Lower leg skin (tissue), 4 donors: ENCODE measurements at places on chromosomes 11 and 22.
A peak's percentile ranks its signal among the peaks of the same experiment; 100 is the strongest.

GRCh38 chr11:71209181-71209580, 43.2 kb downstream of the SHANK2 start:
- no peak for DNase-seq

DNA sequence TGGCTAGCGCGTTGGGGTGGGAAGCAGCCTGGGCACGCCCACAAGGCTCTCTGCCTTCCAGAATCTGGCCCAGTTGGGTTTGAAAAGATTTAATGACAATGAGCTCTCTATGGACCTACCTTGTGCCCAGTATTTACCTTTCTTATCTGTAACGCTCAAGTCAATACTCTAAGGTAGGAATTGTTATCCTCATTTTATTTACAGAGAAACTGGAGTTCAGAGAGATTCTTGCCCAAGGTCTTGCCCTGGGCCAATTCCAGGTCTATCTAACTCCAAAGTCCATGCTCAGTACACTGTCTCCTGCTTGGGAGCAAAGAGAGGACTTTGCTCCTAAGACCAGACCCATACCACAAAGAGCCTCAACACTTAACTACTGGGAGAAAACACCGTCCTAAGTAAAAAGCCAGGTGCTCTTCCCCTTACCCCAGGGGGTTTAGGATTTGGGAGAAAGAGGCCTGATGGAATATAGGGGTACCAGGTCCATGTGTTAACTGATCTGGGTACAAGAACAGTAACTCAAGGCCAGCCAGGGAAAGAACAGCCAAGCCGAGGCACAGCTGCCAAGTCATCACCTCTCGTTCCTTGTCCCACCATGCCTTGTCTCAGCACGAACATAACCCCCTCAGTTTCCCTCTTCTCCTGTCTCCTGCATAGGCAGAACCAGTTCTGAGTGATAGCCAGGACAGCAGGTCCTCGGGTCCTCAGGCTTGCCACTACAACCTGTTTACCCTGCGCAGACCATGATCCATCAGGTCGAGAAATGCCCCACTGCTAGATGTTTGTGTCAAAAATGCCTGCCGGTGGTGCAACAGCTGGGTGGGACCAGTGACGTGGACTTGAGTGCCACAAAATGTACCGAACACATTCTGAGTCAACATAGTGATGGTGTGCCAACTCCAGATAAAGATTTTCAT, 14.6 kb downstream of the APOA4 start:
- DNase-seq: no peak

GRCh38 chr11:115891581-115891980, 387.4 kb upstream of the CADM1 start:
- DNase-seq: no peak

DNA sequence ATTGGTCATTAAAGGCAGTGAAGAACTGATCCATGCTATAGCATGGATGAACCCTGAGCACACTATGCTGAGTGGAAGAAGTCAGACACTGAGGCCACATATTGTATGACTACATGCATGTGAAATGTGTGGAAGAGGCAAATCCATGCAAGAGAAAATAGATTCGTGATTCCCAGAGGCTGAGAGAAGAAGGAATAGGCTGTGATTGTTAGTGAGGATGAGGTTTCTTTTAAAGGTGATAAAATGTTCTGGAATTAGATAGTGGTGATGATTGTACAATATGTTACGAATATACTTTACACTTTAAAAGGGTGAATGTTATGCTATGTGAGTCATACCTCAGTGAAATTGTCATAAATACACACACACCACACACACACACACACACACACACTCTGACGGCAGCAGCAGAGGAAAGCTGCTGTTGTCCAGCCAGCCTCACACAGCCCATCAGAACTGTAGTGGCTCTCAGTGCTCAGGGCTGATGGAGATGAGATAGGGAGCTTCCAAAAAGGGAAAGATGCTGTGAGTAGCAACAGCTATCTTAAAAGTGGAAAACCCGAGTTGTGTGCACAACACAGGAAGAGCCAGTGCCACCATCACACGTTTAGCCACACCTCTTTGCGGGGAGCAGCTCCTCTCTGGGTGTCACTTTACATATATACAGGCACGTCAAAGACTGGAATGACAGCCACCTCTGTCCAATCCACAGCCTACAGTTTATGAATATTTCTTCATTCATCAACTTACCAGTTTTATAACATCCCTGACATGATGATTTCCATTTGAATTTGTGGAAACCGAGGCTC, 153.0 kb downstream of the SPATA19 start:
- DNase-seq: no peak

DNA sequence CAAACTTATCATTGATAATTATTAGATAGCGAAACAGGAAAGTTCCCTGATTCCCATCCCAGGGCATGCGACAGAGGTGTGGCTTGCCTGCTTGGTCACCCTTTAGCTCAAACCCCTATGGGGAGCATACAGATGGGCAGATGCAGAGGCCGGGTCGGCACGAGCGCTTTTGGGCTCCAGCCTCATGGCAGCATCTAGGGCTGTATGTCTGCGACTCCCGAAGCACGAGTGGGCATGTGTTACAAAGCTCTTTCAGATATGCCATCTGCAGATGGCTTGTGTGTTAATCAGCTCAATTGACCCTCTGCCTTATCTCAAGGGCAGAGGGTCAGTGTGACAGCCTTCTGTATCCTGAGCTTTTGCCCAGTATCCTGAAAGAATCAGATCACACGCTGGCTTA, 2069.3 kb upstream of the RAG2 start:
- no peak for DNase-seq

DNA sequence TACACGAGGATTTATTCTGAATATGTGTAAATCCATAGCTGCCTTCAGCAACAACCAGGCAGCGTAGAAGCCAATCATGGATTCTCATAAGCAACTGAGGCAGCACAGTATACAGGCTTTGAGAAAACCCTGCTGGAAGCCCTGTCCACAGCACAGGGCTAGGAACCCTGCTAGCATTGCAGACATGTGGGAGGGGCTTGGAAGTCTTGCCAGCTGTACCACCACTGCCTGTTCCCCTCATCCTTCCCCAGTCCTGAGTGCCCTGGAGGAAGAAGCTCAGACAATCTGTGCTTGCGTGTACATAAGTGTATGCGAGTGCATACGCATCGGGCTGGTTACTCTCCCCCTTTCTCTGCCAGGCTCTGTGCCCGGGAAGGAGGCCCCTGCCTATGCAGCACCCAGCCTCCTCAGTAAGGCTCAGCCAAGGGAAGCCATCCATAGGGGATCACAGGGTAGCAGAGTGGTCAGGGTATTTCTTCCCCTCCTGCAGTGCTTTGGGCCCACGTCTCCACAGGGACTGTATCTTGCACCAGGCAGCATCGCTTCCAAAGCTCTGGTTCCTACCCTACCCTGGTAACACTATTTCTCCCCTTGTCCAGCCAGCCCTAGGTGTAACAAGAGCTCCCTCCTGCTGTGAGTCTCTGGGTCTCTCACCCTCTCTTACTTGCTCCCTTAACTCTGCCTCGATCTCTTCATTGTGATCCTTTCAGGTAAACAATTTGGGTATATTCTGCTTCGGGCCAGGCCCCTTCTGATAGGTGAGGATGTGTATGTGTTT, 90.5 kb downstream of the GALNT18 start:
- DNase-seq: no peak

DNA sequence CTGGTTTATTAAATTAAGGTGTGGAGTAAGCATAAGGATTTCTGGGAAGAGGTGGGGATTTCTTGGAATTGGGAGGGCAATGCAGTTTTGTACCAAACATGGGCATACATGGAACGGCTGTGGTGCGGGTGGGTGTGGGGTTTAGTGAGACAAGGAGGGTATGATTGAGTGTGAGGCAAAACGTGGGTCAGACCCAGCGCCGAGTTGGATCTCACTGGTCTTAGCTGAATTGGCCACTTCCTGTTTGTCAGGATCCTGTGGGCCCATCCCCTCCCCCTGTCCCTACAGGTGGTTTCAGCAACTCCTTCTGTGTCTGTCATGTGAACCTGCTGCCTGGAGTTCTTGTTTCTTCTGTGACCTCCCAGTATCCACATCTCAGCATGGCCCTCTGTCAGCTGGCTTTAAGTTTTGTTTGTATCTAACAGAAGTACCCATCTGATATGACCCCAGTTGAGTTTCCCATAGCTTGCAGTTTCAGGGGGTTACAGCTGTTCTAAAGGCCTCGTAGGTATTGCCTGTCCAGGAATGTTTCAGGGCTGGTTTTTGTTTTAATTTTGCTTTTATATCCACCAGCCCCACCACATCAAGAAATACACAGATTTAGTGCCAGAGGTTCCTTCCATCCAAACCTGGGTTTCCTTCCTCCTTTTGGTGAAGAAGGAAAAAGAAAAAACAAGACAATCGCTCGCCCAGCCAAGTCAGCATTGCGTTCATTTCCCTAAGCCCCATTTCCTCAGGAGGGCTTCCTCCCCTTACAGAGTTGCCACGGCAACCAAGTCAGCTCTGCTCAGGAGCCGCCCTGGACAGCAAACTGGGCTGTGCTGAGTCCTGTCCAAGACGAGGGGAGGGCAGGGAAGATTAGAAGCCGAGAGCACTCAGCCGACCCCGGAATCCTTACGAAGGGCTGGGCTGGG, 6.0 kb downstream of the APOL1 start:
- no peak for DNase-seq

GRCh38 chr11:78262691-78263090, 74.0 kb downstream of the USP35 start:
- DNase-seq: no peak

DNA sequence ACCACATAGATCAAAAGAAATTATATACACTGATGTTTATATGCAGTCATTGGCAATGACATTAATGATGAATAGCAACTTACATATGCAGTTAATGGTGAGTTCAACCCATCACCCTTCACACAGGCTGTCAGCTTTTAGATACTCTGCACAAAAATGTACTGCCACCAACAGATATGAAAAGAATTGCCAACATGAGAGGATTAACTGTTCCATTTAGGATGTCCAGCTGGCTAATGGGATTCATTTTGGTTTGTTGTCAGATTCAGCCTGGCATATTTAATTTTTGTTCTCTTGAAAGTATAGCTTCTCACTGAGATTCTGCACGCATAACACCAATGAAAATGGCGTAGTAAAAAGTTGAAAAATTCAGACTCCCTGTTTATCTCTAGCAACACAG, 554.0 kb upstream of the ARHGAP42 start:
- no peak for DNase-seq

GRCh38 chr22:17808693-17809403, 34.6 kb upstream of the BID start:
- no peak for DNase-seq

DNA sequence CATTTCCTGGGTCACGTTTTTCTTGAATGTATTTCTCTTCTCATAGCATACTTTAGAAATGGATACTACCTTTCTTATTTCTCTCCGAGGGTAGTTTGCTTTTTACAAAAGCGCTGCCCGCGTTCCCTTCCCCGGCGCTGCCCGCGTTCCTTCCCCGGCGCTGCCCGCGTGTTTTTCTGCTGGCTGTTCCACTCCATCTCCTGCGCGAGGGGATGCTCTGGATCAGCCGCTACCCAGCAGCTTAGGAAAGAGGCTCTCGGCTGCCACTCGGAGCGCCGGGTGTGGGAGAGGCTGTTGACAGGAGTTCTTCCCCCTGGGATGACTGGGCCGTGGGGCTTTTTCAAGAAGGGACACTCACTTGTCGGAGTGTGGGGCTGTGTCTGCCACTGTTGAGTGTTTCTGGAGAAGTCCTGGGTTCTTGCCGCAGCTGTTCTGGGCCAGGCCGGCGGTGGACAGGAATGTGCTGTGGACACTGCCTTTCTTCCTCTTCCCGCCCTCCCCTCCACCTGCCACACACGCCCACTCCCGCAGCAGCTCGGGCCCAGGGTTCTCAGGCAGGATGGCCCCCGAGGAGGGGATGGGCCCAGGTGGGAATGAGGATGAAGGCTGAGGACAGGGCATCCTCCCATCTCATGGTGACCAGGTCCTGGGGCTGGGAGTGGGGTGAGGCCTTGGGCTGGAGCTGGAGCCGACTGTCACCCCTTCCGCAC, 30.6 kb downstream of the GLB1L2 start:
- DNase-seq: no peak

- DNase-seq: no peak
These were observed 8.8 kb upstream of the MED17 start for GRCh38 chr11:93775289-93775688.

DNA sequence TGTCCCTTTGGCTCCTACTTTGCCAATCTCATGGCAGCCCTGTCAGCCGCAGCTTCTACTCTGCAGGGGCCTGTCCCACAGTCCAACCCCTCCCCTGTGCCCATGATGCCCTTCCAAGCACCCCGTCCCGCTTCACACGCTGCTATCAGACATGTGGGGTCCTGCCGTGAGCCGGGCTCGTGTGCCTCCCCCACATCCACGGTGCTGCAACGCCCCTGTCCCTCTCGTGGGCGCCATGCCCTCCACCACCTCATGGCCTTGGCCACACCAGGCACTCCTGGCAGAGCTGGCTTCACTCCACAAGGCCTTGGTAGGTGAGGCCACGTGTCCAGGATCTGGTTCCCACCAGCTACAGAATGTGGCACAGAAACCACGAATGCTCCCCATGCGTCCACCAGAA, 23.0 kb downstream of the CHID1 start:
- no peak for DNase-seq

GRCh38 chr11:96263238-96263763, 79.7 kb downstream of the MAML2 start:
- DNase-seq: no peak

- DNase-seq: no peak
These were observed 115.7 kb downstream of the ABTB2 start for GRCh38 chr11:34242037-34242625.

- DNase-seq: no peak
These were observed 10.7 kb downstream of the OLFML1 start for GRCh38 chr11:7495882-7496551.

GRCh38 chr11:2694995-2695939, 4.5 kb downstream of the KCNQ1OT1 start:
- DNase-seq: no peak

DNA sequence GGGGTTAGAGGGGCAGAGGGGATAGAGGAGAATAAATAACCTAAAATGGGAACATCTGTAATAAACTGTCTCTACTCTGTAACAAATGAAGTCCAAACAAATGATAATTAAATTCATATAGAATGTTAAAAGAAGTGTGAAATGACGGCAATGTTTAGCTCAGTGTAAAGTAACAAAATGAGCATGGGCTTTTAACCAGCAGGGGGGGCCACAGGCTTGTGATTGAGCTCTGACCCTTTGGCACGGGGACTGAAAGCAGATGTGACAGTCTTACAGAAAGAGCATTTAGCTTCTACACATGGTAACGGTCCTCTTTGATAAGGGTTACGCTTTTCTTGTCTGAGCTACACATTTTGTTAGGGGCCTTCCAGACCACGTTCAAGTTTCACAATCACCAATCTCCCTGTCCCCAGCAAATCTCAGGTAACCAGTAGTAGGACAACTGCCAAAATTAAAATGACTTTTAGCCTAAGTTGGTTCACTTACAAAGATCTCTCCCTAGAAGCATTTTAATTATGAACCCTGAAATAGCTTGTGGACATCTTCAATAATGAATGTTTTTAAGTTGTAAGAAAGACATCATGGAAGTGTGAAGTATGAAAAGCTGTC, 262.5 kb downstream of the DCDC1 start:
- DNase-seq: peak; percentile 87

GRCh38 chr11:64318766-64319761, 1.1 kb downstream of the PRDX5 start:
- DNase-seq: no peak

- no peak for DNase-seq
These were observed 3.6 kb upstream of the OR2AT4 start for GRCh38 chr11:75100314-75100713.
